ENCODE measurements at places on chromosomes 12 and 14.

DNA sequence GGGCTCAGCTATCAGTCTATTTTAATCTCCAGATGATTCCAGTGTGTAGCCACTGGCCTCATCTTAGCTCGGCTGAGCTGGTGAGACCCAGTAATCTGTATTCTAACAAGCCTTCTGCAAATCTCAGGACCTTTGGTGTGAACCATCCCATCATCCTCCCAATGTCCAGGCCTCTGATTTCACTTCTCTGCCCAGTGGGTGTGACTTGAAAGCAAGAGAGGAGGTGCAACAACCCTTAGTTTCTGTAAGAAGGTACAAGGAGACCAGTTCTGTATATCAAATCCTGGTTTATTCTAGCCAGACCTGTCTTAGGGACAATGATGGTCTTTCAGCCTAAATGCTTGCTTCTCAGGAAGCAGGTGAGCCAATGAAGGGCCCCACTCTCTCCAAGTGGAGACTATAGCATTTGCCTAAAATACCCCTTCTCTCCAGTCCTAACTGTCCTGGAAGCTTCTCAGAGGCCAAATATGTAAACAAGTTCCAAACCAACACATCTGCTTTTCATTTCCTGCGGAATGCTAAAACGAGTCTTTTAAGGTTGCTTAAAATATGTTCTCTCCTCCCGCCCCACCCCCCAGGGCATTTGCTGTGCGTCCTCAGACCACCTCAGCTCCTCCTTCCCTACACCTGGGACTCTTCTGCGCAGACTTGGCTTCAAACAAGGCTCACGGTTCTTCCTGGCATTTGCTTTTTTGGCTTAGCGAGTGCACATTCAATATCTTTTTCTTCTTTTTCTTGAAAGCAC is 78.4 kb upstream of the FUT8 start:
- no peak for DNase-seq

DNA sequence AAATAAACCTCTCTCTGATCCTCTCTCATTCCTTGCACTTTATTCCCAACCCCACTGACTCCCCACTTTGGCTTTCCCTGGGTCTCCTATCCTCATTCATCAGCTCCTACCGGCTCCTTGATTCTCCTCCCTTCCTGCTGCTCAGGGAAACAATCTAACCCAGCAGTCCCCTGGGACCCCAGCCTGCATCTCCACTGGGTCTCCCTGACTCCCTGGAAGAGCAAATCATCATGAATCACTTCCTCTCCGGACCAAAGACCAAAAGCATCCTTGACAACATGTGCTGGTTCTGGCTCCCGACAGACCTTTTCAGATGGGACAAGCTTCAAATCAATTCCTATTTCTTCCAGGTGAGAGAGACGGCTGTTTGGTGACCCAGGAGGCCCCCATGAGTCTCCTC is 76.6 kb downstream of the HSPB8 start:
- no peak for DNase-seq

- DNase-seq, result peak; percentile 60
Measured at GRCh38 chr14:103500148-103500990, 22.3 kb downstream of the CKB start.

GRCh38 chr14:52079239-52079959 is 10.5 kb upstream of the NID2 start:
- no peak for DNase-seq

- DNase-seq, result no peak
Measured at GRCh38 chr12:43210485-43211192, 341.4 kb downstream of the ADAMTS20 start.

DNA sequence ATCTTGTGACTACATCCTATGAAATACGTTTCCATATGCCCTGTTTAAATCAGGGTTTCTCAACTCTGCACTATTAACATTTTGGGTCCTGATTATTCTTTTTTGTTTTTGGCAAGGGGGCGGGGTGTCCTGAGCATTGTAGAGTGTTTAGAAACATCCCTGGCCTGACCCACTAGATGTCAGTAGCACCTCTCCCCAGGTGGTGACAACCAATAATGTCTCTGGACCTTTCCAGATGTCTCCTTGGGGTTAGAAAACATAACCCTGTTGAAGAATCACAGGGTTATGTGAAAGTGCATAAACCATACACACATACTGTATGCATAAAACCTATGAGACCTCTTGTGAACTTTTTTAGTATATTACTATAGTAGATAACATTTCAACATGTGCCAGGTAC is 1.4 kb downstream of the ACAD10 start:
- DNase-seq, result no peak

GRCh38 chr14:55621391-55621790 is 41.4 kb downstream of the KTN1 start:
- DNase-seq, result no peak

GRCh38 chr14:72904840-72905561 is 11.1 kb upstream of the DPF3 start:
- peak; percentile 51 for DNase-seq

DNA sequence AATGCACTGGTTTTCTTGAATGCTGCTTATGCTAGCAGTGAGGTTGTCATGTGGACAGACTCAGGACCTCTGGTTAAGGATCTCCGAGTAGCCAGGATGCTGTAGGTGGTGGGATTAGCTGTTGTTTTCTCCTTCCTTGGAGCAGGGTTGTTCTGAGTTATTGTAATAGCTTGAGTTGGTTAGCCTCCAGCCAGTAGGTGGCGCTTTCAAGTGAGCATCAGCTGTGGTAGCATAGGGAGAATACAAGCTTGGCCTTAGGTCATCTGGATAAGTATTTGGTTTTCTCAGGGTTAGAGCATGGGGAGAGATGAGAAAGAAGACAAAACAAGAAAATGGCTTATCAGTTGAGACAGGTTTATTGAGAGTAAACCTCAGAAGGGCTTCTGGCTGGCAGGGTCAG is 299.7 kb upstream of the FBXO33 start:
- no peak for DNase-seq
